ENCODE measurements at places on chromosomes 1 and 21.
A peak's percentile ranks its signal among the peaks of the same experiment; 100 is the strongest.

DNA sequence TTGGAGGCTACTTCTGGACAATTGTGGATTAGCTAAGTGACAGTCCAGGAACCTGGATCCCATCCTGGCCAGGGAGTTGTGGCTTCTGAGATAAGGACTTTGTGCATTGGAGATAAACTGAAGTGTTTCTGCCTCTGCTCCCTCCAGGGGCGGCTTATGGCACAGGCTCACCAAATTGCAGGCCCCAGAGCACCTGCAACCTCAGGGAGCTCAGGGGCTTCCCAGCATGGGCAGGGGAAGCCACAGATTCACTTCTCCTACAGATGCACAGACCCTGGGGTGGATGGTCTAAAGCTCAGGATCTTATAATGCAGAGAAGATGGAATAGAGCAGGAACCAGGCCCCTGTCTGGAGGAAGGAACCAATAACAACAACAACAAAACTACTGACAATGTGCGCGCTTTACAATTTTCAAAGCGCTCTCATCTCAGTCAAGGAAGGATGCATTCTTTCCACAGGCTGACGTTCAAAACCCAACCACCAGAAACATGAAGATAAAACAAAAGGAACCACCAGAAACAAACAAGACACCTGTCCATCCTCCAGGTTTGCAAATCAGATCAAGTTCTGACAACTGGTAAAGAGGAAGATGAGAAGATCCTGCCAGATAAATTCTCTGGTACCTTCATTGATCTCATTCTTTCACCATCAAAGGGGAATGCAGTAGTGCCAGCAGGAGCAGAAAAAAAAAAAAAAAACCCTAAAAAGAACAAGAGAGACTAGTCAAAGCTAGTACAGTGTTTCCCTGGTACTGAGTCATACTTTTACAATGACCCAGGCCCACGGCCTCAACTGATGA, 121.0 kb upstream of the IRF2BP2 start:
- DNase-seq: peak; percentile 80

GRCh38 chr1:216778737-216779136, 55.5 kb upstream of the ESRRG start:
- DNase-seq: no peak

DNA sequence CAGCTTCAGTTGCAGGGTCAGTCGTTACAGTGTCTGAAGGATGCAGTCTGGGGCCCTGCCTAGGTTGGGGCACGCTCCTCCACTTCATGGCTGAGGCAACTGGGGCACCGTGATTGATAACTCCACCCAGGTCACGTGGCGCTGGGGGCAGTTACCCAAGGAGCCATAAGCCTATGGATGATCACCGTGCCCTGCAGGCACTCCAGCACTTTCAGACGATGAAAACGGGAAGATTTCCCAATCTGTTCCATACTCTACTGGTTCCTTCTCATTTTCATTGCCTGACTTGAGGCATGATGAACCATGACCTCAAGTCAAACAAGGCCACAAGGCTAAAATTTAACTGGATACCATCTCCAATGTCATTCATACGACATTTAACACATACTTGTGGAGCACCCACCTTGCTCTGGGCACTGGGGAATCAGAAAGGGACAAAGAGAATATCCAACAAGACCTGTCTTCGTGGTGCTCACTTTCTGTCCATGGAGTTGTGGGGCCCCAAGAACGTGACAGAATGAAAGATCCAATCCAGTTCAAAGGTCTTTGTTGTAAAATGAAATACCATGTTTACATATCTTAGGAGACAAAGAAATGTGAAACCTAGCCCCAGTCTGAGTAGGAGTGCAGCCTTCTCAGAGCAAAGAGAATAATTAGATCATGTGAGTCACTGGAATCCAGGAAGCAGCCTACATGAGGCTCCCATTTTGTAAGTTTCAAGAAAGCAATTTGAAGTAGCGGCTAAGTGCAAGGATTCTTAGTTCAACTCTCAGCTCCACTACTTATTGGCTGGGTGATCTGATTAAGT, 39.4 kb upstream of the SPOCD1 start:
- DNase-seq: no peak

DNA sequence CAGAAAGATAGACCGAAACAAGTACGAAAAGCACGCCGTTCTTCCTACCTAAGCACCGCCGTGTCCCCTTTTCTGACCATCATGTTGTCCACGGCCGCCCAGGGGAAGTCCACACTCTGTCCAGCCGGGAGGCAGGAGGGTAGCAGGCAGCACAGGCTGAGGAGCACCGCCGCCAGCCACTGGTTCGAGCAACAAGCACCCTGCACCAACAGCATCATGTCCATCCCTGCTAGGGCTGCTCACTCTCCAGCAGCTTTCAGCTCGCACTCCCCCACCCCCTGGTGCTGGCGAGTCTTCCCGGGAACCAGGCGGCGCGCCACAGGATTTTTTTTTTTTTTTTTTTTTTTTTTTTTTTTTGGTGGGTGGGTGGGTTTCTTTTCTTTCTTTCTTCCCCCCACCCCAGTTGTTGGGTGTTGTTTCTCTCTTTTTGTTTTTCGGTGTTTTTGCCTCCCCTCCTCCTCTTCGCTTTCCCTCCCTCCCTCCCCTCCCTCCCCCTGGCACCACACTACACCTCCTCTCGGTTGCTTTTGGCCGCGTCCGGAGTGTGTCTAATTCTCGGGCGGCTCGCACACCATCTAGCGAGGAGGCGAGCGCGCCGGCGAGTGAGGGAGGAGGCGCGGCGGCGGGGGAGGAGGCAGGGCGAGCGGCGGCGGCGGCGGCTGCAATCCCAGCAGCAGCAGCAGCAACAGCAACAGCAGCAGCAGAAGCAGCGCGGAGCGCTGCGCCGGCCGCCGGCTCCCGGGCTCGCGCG, at the start of gene NEGR1:
Gene NEGR1 (minus strand): TSS at position 269 of the 751 bp plus-strand sequence.
- peak; percentile 75 for DNase-seq

GRCh38 chr21:43277481-43278351, 108.9 kb downstream of the CRYAA start:
- no peak for DNase-seq

GRCh38 chr1:247822060-247822459, 1.9 kb downstream of the OR14A16 start:
- no peak for DNase-seq

GRCh38 chr1:43564551-43565348, 34.1 kb downstream of the PTPRF start:
- DNase-seq: no peak

GRCh38 chr1:205137901-205138300, 16.1 kb upstream of the RBBP5 start:
- DNase-seq: no peak

- DNase-seq: no peak
Measured at GRCh38 chr1:55078470-55078869, 39.1 kb downstream of the PCSK9 start.

- DNase-seq: no peak
Measured at GRCh38 chr1:6401673-6402072, 8.1 kb upstream of the ACOT7 start.

DNA sequence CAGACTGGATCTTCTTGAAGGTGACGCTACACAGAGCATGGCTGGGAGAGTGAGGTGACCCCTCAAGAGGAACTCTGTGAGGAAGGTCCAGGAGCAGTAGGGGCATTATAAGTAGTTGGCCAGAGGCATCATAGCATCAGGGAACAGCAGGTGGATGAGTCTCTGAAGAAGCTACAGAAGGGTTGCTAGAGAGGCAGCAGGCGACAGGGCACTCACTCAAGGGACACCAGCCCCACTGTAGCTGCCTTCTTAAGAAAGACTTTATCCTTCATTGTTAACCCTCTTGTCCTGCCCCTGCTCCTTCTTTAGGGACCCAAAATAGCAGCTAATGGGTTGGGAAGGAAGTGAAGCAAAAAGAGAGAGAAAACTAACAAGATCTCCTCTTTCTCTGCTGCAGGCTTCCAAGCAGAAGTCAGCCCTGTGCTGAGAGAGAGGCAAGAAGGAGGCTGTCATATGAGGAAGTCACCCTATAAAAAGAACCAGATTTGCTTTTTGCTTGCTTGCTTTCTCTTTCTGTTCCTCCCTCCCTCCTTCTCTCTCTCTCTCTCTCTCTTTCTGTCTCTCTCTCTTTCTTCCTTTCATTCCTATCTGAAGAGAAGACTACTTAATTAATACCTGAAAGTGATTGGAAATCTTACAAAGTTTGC, 7.7 kb upstream of the CD5L start:
- DNase-seq: no peak

DNA sequence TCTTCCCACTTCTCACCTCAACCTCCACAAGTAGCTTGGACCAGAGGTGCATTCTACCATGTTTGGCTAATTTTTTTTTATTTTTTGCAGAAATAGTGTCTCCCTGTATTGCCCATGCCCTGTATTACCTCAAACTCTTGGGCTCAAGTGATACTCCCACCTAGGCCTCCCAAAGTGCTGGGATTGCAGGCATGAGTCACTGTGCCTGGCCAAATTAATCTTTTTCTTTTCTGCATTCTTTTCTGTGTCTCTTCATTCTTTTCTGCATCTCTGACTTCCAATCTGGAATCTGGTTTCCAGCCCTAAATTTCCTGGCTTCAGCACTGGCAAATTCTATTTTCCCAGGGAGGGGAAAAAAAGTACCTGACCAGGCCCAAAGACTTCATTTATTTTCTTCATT, 31.2 kb upstream of the TACSTD2 start:
- DNase-seq: no peak

- no peak for DNase-seq
Measured at GRCh38 chr1:94416901-94417727, 1.1 kb upstream of the ABCD3 start.

GRCh38 chr1:203799971-203800370, 4.5 kb downstream of the ZBED6 start:
- no peak for DNase-seq

DNA sequence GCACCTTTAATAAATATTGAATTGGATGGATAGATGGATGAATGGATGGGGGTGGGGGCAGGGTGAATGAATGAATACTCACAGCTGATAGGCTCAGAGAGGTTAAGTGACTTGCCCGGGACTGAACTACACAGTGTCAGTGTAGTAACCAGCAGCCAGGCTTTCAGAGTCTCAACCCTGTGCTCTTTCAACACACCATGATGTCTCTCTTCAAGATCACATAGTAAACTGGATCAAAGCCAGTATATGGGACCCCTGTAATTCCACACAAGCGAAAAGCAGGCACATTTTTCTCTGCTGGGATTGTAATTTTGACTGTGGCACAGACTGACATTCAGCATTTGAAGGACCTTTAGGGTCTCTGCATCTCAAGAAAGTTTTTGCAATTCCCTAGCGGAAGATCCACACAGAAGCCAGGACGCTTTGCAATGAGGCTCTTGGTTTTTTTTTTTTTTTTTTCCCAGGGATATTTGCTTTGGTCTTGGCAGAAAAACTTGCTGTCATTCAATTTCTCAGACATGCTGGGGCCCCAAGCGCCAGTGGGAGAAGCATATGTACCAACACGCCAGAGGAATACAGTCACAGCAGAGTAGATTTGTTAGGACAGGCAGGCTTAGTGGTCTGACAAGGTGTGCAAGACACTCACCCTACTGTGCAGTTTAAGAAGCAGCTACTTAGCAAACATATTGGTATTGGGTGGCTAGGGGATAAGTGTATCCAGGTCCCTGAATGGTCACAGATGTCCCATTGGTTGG, 213.1 kb upstream of the CAMK1G start:
- no peak for DNase-seq

DNA sequence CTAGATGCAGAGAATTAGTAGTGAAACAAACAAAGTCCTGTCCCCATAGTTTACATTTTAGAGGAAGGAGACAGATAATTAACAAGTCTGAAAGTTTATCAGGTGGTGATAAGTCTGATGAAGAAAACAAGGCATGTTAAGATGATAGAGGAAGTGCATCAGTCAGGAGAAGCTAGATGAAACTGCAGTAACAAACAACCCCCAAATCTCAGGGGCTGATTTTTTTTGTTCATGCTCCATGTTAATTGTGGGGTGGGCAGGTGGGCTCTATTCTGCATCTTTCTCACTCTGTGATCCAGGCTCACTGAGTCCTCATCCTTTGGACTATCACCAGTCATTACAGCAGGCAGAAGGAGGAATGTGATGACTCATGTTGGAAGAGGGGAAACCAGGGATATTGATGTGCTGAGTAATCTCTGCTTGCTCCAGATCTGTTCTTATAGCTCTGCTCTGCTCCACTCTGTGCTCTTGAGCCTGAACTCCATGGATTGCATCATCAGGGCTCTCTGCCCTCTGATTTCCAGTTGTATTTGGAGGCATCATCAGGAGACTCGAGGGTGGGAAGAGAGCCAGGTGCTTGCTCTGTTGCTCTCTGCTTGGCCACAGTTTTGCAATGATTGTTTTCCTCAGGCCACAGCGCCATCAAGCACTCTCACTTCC, 166.9 kb downstream of the IER5 start:
- no peak for DNase-seq

GRCh38 chr1:51313961-51314777, 16.2 kb downstream of the TTC39A start:
- no peak for DNase-seq

DNA sequence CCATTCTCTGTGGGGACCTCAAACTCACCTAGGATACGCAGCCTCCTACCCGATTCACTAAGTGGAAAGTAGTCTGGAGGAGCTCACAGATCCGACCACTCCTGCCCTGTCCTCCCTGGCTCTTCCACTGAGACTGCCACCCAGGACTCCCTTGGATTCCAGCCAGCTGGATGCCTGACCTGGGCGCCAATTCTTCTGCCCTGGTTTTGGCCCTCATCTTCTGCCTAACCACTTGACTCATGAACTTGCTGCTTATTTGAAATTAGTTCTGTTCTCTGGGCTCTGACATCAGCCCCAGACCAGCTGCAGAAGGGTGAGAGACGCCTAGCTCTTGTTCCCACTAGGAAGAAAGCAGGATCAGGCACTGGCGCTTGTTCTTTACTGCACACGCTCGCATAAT, 48.9 kb downstream of the SLC35D1 start:
- DNase-seq: no peak

GRCh38 chr1:32361674-32362473, 411 bp downstream of the FAM229A start:
- no peak for DNase-seq

GRCh38 chr1:117782056-117782455, 147.4 kb downstream of the GDAP2 start:
- no peak for DNase-seq

DNA sequence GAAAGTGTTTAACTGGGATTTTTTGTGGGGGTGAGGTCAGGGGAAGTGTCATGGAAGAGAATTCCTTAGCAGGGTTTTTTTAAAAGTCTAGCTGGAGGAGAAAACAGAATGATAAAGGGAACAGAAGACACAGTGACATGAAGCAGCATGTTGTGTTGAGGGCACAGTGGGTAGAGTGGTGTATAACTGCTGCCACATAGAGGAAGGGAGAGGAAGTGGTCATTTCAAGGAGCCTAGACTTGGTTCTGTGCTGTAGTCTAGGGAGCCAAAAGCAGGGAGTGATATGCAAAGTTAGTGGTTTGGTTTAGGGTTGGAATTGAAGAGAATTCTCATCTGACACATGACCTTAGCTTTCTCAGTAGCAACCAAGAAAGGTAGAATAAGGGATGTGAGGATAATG, 10.2 kb downstream of the EEIG2 start:
- no peak for DNase-seq

DNA sequence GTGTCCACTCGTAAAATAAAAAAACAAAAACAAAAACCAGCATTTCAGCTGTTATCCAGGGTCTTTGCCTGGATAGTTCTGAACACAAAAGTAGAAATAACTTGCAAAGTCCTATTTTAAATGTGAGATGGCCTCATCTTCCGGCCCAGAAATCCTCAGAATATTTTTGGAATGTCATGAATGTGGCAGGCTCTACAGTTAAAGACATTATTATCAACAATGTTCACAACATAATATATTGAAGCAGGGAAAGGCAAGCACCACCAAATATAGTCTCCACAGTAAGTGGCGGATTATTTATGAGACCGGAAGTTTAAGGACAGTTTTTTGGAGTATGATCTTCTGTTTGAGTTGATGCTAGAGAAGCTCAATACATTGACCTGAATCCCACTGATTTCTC, 1.2 kb upstream of the C1orf198 start:
- DNase-seq: no peak

All from stimulated activated naive CD8-positive, alpha-beta T cell treated with anti-CD3 and anti-CD28 coated beads, Interleukin-15, amount 100 ng/mL, for 72 hours (primary cell).